Endothelial cell of coronary artery (primary cell): ENCODE measurements at places on chromosomes 5 and 9. TPM values are rescaled to one million over a fixed set of nuclear protein-coding genes. Genes with fewer than 3 reads are reported as not detected.

The SHOC1 gene
- total RNA-seq = under 0.01 TPM in 1 of 2 replicates, not detected in the other

The PDE4D gene
- 19.2 and 23.4 TPM in 2 replicates for total RNA-seq

The GABRA1 gene
- total RNA-seq = not detected in 2 replicates

The CBY3 gene
- 0.09 and 0.18 TPM in 2 replicates for total RNA-seq
